ENCODE measurements at places on chromosomes 3 and 15.

DNA sequence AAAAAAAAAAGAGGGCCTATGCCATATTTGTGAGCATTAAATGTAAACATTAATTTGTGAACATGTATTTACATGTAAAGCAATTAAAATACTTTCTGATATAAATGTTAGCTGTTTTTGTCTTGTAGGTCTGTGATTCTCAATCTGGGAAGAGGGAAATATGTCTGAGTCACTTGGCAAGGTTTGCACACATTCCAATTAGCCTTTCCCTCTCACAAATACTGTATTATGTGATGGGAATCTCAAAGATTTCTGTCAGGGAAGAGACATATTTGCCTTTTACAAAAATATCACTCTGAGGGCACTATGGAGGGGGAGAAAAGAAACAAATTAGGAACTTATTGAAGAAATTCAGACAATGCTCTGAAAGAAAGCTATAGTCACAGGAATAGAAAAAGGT, 483.6 kb downstream of the GBE1 start:
- no peak for DNase-seq

- no peak for DNase-seq
Measured at GRCh38 chr3:157872902-157873301, 233.3 kb downstream of the SHOX2 start.

- DNase-seq = no peak
Measured at GRCh38 chr3:84724877-84725276, 233.9 kb upstream of the CADM2 start.

DNA sequence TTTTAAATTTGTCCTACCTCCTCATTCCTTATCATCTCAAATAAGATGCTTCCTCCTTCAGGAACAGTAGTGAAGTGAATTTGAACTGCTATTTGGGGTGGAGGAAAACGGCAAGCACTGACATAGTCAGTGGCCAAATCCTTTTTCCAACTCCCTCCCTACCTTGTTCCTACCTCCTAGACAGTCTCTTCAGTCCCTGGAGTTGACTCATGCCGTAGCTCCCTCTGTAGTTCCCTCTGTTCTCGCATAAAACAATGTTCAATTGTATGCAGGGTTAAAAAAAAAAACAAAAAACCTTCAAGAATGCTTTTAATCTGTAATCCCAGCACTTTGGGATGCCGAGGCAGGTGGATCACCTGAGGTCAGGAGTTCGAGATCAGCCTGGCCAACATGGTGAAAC, 1.4 kb downstream of the UBR1 start:
- no peak for DNase-seq

DNA sequence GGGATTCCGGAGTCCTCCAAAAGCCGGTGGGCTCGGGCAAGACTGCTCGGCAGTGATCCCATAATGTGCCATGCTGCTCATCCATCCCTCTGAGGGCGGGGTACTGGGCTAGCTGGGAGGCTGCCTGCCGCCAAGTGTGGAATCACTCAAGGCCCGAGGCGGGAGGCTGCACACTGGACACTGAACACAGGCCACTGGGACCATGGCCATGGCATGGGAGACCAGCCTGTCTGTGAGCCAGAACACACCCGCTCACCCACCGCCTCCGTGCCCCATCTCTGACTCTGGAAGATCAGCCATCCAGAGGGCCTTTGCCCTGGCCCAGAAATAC, 1.4 kb downstream of the C3orf22 start:
- DNase-seq = peak; percentile 14

- no peak for DNase-seq
Measured at GRCh38 chr15:89837134-89837829, 22.6 kb upstream of the ANPEP start.

GRCh38 chr3:139933766-139934165, 1.2 kb upstream of the CLSTN2 start:
- DNase-seq = no peak

- DNase-seq = no peak
Measured at GRCh38 chr15:67164401-67164791, 90.1 kb downstream of the AAGAB start.

DNA sequence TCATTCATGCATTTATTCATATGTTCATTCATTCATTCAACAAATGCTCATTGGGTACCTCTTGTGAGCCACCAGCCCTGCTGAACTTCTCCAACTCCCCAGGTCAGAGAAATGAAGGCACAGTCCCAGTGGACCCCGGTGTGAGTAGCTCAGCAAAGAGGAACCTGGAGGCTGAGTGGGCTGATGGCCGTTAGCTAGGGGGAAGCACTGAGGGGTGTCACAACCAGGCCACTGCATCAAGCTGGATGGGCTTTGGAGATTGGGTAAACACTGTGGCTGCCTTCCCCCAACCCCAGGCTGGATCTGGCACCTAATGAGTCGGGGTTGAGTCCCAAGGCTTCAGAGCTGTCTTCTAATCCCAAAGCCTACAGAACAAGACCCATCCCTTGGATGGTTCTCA, 12.1 kb upstream of the ALAS1 start:
- DNase-seq = no peak

- DNase-seq = no peak
Measured at GRCh38 chr3:61172684-61173083, 78.6 kb downstream of the FHIT start.

DNA sequence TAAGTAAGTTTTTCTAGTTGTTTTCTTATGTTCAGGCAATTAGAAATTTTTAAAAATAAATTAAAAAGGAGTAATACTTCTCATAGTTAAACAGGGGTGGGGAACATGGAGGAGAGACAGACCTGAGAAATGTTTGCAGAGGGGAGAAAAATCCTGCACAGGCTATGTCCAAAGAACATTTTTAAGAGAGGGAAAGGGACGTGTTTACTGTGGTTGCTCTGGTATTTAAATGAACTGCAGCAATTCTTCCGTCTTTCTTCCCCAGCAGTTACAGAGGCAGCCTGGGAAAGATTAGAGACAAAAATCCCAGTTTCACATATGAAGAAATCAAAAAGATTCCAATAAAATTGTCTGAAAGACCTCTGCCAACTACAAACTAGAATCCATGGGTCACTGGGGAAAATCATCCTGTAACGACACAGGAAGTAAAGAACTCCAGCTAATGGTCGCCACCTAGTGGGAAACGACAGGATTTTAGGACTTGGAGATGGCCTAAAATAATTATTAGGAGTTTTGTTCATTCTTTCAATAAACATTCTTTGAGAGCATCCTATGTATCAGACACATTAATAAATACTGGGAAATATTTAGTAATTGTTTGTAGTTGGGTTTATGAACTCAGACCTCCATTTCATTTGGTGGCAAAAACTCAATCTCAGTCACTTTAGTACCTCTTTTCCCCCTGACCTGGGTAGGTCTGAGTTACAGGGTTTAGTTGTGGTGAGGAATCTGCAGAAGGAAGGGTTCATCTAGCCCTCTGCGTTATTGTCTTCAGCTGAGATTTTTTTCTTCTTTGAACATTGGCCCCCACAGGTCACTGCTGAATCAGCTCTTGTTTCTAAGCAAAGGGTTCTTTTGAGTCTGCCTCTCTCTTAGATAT, 69.9 kb upstream of the GOLIM4 start:
- peak; percentile 39 for DNase-seq

DNA sequence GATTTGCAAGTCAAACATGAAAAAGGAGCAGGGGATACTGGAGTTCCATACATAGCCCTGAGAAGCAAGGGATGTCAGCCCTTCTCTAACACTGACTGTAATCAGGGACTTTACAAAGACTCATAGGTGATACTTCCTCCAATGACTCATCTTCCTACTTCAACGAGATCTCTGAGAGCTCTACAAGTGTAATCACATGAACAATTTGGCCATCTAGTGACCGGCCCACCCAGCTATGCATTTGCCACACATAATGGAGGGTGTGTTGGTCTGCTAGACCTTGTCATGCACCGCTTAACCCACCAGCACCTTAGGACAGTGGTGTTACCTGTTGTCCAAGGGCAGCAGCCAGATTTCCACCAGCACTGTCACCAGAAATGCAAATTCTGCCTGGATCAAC, 75.3 kb downstream of the NCEH1 start:
- DNase-seq = peak; percentile 30

DNA sequence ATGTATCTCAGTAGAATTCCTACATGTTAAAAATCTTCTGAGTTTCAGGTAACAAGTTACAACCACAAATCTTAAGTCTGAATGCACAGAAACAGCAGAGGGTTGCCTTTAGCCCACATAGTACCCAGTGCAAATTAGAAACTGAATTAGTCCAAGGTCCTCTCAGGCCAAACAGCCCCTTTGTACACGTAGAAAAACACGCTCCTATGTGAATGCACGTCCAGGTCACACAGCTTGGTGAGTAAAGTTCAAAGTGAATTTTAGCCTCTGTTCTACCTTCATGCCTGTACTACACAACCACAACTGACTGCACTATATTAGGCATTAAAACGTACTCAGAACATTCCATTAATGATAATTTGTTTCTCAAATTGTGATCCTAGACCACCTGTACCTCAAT, 46.3 kb downstream of the GYG1 start:
- no peak for DNase-seq

DNA sequence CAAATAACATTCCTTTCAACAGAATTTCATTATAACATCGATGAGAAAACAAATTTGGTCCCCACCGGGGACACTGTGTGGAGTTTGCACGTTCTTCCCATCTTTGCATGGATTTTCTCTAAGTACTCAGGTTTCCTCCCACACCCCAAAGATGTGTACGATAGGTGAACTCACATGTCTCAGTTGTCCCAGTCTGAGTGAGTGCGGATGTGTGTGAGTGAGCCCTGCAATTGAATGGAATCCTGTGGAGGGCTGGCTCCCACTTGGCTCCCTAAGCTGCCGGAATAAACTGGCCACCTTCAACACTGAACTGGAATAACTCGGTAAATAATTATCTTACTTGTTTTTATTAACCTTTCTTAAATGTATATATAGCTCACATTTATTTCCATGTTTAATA, 77.0 kb downstream of the TRANK1 start:
- no peak for DNase-seq

GRCh38 chr3:131326307-131326706, 55.3 kb upstream of the NUDT16 start:
- DNase-seq = no peak

DNA sequence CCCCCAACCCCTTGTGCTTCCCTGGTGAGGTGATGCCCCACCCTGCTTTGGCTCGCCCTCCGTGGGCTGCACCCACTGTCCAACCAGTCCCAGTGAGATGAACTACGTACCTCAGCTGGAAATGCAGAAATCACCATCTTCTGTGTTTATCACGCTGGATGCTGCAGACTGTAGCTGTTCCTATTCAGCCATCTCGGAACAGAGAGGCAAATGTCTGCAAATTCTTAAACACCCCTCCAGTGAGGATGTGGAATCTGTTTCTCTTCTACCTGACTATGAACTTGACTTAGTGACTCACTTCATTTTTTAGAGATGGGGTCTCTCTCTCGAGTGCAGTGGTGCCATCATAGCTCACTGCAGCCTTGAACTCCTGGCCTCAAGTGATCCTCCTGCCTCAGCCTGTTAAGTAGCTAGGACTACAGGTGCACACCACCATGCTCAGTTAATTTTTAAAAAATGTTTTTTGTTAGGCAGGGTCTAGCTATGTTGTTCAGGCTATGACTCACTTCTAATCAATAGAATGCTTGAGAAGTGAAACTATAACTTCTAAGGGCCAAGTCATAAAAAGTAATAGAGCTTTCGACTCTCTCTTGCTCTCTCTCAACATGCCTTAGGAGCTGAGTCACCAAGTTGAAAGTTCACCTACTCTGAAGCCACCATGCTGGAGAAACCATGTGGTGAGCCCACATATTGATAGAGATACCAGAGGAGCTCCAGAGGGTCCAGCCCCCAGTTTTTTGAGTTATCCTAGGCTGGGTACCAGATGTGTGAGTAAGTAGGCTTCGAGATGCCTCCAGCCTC, 11.5 kb upstream of the PARP14 start:
- DNase-seq = peak; percentile 62

DNA sequence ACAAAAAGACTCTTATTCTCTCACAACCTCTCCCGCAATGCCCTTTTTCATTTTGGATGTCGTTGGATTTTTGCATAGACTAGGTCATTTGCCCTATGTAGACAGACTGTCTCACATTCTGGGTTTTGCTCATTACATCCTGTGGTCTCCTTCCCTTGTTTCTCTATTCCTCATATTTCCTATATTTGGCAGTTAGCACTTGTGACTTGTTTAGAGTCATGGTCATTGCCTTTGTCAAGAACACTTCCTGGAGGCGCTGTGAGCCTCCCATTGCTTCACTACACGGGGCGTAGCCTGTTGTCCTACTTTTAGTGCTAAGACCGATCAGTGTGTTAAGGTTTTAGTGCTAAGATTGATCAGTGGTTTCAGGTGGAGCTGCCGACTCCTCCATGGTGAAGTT, 16.1 kb upstream of the TATDN2 start:
- no peak for DNase-seq

- no peak for DNase-seq
Measured at GRCh38 chr3:154898443-154898842, 181.7 kb upstream of the MME start.

DNA sequence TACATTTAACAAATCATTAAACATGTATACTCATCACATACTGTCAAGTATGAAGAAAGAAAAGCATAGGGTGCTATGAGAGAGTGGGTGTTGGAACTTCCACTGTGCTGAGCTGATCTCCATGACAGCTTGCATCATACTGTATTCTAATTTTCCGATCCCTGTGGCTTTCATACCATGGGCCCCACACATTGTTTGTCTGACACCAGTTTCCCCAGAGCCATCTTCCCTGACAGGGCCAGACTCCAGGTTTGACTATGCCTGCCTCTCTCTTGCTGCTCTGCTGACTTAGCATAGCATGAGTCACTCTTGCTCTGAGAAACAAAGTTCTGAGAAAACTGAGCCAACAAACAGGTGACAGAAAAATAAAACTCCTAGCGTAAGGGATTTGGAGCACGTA, 37.0 kb upstream of the CASR start:
- peak; percentile 76 for DNase-seq

DNA sequence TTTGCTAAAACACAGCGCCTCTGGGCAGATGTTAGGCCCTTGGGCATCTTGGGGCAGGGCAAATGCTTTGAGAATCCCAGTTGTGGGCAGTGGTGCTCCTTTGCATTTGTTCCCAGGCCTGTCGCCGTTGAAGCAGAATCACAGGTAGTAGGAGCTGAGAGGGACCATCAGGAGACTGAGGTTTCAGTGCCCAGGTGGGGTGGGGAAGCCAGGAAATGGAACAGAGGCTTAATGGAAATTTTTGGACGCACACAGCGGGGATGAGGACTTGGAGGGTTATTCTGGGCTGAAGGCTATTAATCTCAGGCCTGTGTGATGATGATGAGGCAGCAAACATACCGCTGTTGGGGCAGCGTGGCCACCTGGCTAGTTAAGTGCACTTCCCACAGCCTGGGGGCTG, 99.5 kb downstream of the SV2B start:
- no peak for DNase-seq

DNA sequence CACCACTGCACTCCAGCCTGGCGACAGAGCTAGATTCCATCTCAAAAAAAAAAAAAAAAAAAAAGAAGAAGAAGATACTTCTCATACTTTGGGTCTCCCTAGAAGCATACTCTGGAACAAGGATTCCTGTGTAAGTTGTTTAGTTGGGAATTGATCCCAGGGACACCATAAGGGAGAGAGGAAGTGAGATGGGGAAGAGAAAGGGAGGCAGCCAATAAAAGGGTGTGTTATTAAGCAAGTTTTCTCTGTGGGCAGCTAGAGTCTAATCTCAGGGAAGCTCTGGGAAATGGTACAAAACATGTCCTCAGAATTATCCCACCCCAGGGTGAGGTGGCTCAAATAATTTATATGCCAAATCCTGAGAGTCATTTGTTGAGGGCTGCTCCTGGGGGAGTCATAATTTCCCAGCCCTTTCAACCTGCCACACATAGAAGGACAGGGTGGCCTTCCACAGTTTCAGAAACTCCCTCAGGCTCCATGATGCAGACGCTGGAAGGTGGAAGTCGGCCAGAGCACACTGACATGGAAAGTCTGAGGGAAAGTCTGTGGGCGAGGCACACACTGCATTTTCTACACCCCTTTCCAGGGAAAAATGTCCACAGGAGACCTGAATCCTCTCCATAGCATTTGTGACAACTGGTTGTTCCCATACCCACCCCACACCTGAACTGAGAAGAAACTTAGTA, 86.4 kb upstream of the SLC4A7 start:
- DNase-seq = no peak
